Endothelial cell of umbilical vein (primary cell): ENCODE measurements at places on chromosomes 12 and 14. TPM values are rescaled to one million over a fixed set of nuclear protein-coding genes. Genes with fewer than 3 reads are reported as not detected.

- DNase-seq: no peak
These were observed 8.5 kb upstream of the ACTN1 start for GRCh38 chr14:68987653-68988036.

The KCNA5 gene
- not detected in 2 replicates for total RNA-seq

The CCDC38 gene
- not detected in 2 replicates for total RNA-seq

GRCh38 chr14:37901978-37902377 lies 305.7 kb upstream of the SSTR1 start:
- DNase-seq: no peak

DNA sequence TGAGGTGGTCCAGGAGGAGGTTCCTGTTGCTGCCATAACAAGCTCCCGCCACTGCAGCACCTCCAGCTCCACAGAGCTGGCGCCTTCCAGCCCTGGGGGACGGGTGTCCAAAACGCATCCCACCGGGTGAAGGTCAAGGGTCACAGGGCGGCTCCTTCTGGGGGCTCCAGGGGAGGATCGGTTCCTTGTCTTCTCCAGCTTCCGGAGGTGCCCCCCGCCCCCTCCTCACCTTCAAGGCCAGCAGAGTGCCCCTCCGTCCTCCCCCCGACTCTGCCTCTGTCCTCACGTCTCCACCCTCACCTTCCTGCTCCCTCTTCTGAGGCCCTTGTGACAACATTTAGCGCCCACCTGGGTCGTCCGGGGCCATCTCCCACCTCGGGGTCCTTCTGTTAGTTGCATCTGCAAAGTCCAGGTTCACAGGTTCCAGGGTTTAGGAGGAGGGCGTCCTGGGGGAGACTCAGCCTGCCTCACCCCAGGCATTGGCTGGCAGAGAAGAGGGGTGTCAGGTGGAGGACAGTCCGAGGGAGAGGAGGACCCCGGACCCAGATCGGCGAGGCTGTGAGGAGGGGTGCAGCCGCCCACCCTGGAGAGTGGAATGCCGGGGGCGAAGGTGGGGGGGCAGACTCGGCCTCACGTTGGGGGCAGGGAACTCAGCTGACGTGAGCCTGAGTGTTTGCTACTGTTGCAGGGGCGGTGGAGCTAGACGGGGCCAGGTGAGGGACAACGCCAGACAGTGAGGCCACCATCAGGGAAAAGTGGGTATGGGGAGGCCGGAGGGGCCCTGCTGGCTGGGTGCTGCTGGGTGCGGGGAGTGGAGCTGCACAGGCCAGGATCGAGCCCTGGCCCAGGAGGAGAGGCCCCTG lies 205.5 kb upstream of the C14orf180 start:
- DNase-seq: no peak

- peak; percentile 12 for DNase-seq
These were observed 59.1 kb upstream of the SLC6A13 start for GRCh38 chr12:321606-322326.

The NTS gene
- total RNA-seq: not detected in 2 replicates

GRCh38 chr12:119744900-119745606 lies 77.1 kb downstream of the PRKAB1 start:
- DNase-seq: no peak

DNA sequence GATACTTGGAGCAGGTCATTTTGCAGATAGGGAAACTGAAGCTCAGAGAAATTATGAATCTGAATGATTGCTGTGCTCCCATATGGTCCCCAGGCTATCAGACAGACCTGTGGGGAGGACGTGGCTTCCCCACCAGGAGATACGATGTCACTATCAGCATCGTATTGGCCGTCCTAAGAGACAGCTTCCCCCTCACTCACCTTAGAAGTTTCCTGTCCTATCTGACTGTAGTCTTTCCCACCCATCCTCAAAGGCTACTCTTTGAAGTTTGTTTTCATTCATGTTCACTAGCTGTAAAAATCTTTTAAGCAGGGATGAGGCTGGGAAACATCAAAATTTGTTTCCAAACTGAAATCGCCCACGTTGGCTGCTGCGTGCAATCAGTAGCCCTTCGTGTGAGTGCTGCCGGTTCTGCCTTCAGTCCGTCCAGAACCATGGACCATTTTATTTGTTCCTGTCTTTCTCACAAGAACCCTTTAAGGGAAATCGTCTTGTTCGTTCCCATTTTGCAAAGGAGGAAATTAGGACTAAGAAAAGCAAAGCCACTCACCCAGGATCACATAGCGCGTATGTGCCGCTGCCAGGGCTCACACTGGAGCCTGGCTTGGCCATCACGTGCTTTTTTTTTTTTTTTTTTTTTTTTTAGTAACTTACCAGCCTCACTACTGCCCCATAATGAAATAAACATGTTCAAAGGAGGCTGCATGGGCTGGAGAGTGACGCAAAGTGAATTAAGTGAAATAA lies 1.0 kb upstream of the KDM2B start:
- DNase-seq: peak; percentile 21

The LTBR gene
- 84.1 and 102 TPM in 2 replicates for total RNA-seq

- DNase-seq: no peak
These were observed 78.0 kb upstream of the TTC7B start for GRCh38 chr14:90894241-90894640.

The KLRC2 gene
- total RNA-seq: not detected in 2 replicates

- DNase-seq: peak; percentile 64
These were observed 1.8 kb upstream of the BHLHE41 start for GRCh38 chr12:26126340-26127284.

DNA sequence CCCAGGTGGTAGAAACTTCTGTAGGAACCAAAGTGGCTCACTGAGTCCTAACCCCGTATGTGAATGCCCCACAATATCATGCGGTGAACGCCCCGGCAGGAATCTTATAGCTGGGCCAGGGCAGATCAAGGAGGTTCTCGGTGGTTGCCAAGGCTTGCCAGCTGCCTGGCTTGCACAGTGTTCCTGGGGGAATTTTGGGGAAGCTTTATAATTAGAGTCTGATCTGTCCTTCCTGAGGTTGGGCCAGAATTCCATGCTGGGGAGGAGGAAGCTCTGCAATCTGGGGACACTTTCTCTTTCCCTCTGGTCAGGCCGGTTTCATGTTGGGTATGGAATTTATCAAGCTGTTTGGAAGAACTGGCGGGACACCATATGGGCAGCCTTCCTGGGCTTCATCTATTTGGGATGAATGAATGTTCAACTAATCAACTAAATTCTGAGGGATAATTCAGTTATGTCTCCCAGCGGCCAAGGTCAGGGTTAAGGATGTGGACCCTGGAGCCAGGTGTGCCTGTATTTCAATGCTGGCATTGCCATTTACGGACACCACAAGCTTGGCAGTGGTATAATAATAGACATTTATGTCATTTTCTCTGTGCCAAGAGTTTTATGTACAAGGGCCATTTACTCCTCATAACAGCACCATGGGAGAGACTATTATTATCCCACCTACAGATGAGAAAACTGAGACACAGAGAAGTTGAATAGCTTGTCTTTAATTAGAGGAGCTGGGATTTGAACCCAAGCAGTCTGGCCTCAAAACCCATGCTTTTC lies 54.3 kb downstream of the SVOP start:
- DNase-seq: no peak

The EFS gene
- total RNA-seq: 0.13 TPM in 1 of 2 replicates, not detected in the other

DNA sequence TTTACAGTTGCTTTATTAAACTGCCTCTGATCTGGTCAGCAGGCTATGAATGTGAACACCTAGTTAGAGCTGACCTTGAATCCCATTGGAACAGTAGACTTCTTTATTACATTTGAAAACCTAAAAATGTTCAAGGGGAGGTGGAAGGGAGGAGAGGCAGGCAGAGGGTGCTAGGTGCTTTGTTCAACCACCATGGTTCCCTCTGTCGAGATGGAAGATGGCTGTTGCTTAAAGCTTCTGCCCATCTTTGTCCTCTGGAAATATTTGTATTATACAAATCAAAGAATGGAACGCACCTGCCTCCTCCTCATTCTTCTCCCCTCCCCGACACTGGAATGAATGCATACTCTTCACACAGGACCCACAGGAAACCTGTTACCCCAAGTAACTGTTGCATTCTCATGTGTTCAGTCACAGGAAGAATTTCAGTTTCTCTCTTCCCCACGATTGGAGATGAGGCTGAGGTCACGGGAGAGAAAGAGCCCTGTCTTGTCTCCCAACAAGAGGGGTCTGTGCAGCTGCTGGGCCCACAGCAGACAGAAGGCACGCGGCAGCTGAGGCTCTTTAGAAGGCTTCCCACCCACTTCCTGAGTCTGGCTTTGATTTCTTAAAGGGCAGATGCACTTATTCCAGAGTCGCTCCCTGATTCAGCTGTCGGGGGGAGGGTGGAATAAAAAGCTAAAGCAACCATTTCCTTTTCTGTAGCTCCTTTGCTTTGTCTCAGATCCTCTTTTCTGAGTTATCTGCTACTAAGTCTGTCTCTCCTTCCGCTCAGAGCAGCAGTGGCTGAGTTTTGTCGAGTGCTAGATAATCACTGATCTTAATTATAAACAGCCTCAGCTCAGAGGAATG lies 217.9 kb upstream of the BTG1 start:
- peak; percentile 31 for DNase-seq

The OAS1 gene
- total RNA-seq: 2.9 and 6.4 TPM in 2 replicates

The LRRIQ1 gene
- total RNA-seq: 0.20 and 0.21 TPM in 2 replicates

DNA sequence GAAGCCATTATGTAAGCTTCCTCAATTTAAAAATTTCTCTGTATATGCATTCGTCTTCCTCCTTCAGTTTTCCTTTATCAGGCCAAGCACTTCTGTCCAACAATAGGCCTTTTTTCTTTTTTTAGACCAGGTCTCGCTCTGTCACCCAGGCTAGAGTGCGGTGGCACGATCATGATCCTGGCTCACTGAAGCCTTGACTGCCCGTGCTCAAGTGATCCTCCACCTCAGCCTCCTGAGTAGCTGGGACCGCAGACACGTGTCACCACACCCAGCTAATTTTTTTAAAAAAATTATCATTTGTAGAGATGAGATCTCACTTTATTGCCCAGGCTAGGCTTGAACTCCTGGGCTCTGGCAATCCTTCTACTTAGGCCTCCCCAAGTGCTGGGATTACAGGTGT lies 25.8 kb downstream of the TAOK3 start:
- DNase-seq: no peak

GRCh38 chr12:67714648-67715047 lies 66.1 kb downstream of the DYRK2 start:
- no peak for DNase-seq

The KRT5 gene
- 0.72 and 0.86 TPM in 2 replicates for total RNA-seq

GRCh38 chr14:30928462-30928861 lies 54.1 kb downstream of the COCH start:
- DNase-seq: no peak

The CCDC184 gene
- 0.18 TPM in 1 of 2 replicates, not detected in the other for total RNA-seq

DNA sequence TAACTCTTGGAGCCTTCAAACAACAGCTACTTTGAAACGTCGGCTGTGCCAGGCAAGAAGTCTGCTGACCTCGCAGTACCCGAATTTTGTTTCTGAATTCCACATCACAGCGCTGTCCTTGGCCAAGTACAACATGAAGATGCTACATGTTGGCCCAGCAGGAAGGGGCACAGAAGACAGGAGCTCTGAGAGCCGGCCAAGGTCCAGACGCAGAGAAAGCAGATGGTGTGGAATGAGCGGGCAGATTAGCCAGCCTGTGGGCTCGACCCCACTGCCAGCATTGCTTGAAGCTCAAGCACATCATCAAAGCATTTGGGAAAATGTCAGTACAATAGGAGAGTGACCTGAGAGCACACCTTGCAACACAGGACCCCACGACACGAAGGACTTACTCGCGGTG lies 64.5 kb downstream of the FZD10 start:
- DNase-seq: no peak

DNA sequence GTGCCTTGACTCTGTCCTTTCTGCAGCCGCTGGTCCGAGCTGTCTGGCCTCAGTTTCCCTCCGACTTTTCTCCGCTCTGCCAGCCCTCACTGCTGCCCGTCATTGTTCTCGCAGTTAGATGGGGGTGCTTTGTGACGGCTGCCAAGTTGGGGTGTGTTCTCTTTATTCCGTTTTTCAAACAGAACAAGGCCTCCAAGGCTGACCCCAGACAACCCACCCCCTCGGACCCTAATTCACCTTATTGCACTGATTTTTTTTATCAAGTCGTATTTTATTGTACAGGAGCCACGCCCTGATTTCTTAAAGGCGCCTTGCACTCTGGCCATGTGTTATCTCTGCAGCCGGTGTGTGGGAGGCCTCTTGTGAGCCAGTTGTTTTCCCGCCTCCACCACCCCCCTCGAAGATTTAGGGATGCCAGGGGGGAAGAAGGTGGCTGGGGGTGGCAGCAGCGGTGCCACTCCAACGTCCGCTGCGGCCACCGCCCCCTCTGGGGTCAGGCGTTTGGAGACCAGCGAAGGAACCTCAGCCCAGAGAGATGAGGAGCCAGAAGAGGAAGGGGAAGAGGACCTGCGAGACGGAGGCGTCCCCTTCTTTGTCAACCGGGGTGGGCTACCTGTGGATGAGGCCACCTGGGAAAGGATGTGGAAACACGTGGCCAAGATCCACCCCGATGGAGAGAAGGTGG lies 1.3 kb downstream of the VASH1 start:
- DNase-seq: no peak

GRCh38 chr14:50067723-50068495 lies 48.5 kb downstream of the VCPKMT start:
- peak; percentile 38 for DNase-seq

The ABCD2 gene
- not detected in 2 replicates for total RNA-seq

- DNase-seq: no peak
These were observed 37.8 kb downstream of the PAH start for GRCh38 chr12:102879144-102879763.

GRCh38 chr12:120455302-120455701 lies 9.1 kb downstream of the GATC start:
- no peak for DNase-seq

DNA sequence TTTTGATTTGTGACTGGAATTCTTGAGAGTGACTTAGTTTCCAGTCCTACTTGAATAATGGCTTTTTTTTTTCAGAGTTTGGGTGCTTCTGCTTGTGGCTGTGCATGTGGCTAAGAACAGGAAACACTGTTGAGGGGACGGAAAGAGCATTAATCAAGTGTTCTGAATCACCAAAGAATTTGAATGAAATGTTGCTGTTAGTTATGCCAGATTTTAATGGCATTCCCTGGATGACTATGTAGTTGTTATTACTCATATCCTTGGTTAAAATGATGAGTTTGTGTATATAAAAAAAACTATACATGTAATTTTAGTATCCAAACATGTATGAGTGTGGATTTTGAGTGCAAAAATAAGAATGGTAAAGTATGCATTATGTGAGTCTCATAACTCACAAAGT lies 347.9 kb downstream of the BCAT1 start:
- peak; percentile 90 for DNase-seq

The KRT75 gene
- not detected in 2 replicates for total RNA-seq

GRCh38 chr12:119840582-119840981 lies 36.5 kb downstream of the CIT start:
- no peak for DNase-seq
